CD4-positive, alpha-beta T cell (primary cell): ENCODE measurements at places on chromosomes 11 and 22. TPM values are rescaled to one million over a fixed set of nuclear protein-coding genes. Genes with fewer than 3 reads are reported as not detected.
A peak's percentile ranks its signal among the peaks of the same experiment; 100 is the strongest.

The MAJIN gene
- 0.50 TPM for total RNA-seq

The FGF19 gene
- total RNA-seq, result not detected

The GSTT2B gene
- total RNA-seq, result not detected

The RAB39A gene
- not detected for total RNA-seq

GRCh38 chr11:128713595-128713994 lies 19.7 kb downstream of the FLI1 start:
- peak overlapping the region; percentile 44 for H3K27ac ChIP-seq
- no peak for DNase-seq
- no peak overlapping the region for H3K4me3 ChIP-seq
- peaks cover 73% of the 10 kb centered on the region for H3K4me1 ChIP-seq
- H3K36me3 ChIP-seq, result peaks cover 10% of the 10 kb centered on the region

DNA sequence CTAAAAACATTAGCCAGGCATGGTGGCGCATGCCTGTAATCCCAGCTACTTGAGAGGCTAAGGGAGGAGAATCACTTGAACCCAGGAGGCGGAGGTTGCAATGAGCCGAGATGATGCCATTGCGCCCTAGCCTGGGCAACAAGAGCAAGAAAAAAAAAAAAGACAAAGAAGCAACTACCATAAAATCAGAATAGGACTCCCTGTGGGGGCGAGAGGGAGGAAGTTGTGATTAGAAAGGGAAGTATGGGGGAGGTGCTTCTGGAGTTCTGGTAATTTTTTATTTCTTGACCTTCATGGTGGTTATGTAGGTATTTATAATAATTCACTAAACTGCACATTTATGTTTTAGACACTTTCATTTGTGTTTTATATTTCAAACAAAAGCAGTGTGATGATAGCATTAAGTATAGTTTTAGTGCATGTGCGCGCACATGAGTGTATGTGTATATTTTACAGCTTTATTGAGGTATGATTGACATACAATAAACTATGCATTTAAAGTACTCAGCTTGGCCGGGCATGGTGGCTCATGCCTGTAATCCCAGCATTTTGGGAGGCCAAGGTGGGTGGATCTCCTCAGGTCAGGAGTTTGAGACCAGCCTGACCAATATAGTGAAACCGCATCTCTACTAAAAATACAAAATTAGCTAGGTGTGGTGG lies 43.5 kb downstream of the SIK2 start:
- no peak overlapping the region for H3K27ac ChIP-seq
- no peaks in the 10 kb centered on the region for H3K36me3 ChIP-seq
- no peak overlapping the region for H3K4me3 ChIP-seq
- no peak for DNase-seq

DNA sequence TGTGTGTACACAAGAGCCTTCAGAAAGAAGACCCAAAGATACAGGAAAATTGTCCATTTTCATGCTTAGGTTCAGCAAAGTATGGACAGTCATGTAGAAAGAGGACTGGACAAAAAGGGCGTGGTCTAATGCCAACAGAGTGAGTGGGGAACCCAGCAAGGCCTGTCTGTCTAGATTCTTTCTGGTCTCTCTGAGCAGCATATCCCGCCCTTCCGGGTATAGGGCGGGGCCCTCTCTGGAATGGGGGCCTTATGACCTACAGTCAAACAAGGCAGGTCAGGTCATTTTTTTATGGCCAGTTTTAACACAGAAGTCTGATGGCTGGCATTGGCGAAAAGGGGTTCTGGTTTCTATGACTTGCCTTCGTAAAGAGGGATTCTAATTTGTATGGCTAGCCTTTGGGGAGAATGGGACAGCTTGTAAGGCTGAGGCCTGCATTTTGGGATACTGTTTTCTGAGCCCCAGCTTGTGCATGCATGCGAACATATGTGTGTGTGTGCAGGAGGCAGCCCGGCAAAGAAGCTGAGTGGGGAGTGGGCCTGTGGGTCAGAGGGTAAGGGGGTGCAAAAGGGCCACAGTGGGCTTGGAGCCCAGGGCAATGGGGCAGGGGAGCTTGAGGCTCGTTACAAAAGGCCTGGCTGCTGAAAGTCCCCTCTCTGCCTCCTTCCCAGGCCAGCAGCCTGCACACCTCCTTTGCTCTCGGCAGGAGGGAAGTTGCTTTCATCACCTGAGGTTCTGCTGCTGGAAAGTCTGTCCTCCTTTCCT lies 130.5 kb upstream of the B3GAT1 start:
- H3K36me3 ChIP-seq, result no peaks in the 10 kb centered on the region
- no peaks in the 10 kb centered on the region for H3K4me1 ChIP-seq
- no peak for DNase-seq
- H3K4me3 ChIP-seq, result no peak overlapping the region
- no peak overlapping the region for H3K27ac ChIP-seq
